ENCODE measurements at places on chromosomes 2 and 18.

DNA sequence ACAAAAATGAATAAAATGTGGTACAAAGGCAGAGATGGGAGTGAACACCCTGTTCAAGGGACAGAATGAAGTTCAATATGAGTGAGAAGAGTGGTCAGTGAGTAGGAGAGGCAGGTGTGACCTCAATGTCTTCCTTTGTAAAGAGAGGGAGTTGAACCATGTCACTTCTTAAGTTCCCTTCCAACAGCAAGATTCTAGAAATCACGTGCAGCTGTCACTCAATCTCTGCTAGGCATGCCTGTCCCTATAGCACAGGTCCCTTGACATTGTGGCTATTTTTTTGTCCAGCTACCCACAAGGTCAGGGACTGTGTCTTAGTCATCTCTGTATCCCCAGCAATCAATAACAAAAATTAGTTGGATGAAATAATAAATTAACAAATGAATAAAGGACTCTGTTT, 66.9 kb downstream of the VSNL1 start:
- no peak for DNase-seq

- no peak for DNase-seq
Measured at GRCh38 chr2:117953231-117953630, 60.6 kb downstream of the CCDC93 start.

DNA sequence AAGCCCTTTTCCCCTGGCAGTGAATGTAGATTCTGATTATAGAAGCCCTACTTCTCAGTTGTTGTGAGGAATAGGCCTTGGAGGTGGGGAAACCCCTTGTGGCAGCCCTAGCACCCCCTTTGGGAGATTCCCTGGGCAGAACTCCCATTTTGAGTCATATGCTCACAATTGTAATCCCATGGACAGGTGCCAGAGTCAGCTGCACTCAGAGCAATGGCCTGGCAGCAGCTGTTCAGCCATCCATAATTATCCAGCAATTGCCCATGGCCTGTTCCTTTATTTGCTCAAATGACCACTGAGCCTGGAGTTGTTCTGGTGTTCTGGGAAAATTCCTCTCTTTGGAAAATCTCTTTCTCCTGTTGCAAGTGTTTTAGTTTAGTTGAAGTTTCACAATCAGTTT, 71.7 kb downstream of the PTRHD1 start:
- no peak for DNase-seq

- DNase-seq, result no peak
Measured at GRCh38 chr2:142435847-142436246, 305.0 kb upstream of the LRP1B start.

DNA sequence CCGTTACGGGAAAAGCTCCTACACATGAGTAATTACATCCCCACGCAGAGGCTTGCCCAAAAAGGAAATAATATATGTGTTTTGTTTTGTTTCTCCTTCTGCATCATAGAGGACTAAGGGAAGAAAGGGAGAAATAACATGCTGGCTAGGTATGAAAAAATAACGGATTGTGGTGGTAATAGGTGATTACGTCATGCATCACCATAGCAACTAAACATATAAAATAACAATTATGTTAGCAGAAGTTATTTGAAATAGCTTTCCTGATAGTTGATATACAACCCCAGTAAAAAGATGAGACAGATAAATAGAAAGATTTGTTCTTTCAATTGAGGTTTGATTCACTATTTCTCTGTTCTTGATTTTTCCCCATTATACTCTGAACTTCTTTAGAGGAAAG, 518.0 kb downstream of the ZNF516 start:
- DNase-seq, result no peak

Data from right renal cortex interstitium (tissue), 3 donors.